ENCODE measurements at places on chromosomes 5 and 9. TPM values are rescaled to one million over a fixed set of nuclear protein-coding genes. Genes with fewer than 3 reads are reported as not detected.

Gene ZNF474
- 0.17 TPM for total RNA-seq

Gene LCNL1
- 0.13 TPM for total RNA-seq

Gene TIMD4
- total RNA-seq: 1.4 TPM

Gene DPH7
- total RNA-seq: 30.3 TPM

Gene ESM1
- not detected for total RNA-seq

Gene RGS7BP
- not detected for total RNA-seq

Gene KCNN2
- total RNA-seq: 0.07 TPM

Gene ADAMTSL2
- total RNA-seq: not detected

Gene ARID3C
- 0.21 TPM for total RNA-seq

Gene AKNA
- total RNA-seq: 5.4 TPM

Gene IL7R
- 0.36 TPM for total RNA-seq

Gene ZNF608
- 0.77 TPM for total RNA-seq

Gene PROB1
- total RNA-seq: 0.20 TPM

Gene SAXO1
- total RNA-seq: not detected

Gene TBC1D2
- 10.5 TPM for total RNA-seq

Gene OR13C8
- not detected for total RNA-seq

Gene ENHO
- 0.88 TPM for total RNA-seq

Gene HEMGN
- not detected for total RNA-seq

Gene IRX4
- total RNA-seq: 0.31 TPM

Gene FAM153A
- total RNA-seq: not detected

Gene ZNF883
- total RNA-seq: 0.85 TPM

Gene SLC46A2
- total RNA-seq: not detected

Measured in A549 treated with Hydrocortisone at 1 μM for 4 hours (cell line).